ENCODE measurements at places on chromosomes 11 and 22. TPM values are rescaled to one million over a fixed set of nuclear protein-coding genes. Genes with fewer than 3 reads are reported as not detected.

GRCh38 chr11:24747275-24748251 lies 250.7 kb downstream of the LUZP2 start:
- no peak for DNase-seq
- no peaks in the 10 kb centered on the region for H3K36me3 ChIP-seq
- no peaks in the 10 kb centered on the region for H3K27me3 ChIP-seq
- H3K4me3 ChIP-seq: no peak overlapping the region
- H3K4me1 ChIP-seq: no peaks in the 10 kb centered on the region
- H3K27ac ChIP-seq: no peak overlapping the region

DNA sequence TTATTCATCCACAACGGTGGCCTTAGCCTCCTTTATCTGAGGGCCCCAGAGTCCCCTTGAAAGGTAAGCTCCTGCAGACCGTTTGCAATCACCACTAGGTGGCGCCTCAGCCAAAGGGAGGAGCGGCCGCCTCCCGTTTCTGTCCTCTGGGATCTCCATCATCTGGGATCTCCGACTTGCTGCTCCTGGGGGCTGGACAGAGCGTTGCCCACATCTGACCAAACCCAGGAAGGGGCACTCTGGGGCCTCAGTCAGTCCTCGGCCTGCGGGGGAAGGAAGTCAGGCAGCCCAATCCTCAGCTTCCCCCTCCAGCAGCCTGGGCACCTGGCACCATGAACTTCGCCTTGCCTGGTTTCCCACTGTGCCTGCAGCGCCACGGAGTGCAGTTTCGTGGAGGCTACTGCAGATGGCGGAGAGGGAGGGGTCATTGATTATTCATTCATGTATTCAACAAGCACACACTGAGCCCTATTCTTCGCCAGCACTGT lies 23.5 kb downstream of the TP53I11 start:
- peaks cover 5% of the 10 kb centered on the region for H3K36me3 ChIP-seq
- H3K4me1 ChIP-seq: no peaks in the 10 kb centered on the region
- no peak overlapping the region for H3K27ac ChIP-seq
- H3K27me3 ChIP-seq: no peaks in the 10 kb centered on the region
- no peak for DNase-seq

- DNase-seq: peak; percentile 31
- H3K4me3 ChIP-seq: peak overlapping the region; percentile 89
- H3K4me1 ChIP-seq: peaks cover 12% of the 10 kb centered on the region
- H3K36me3 ChIP-seq: no peaks in the 10 kb centered on the region
These were observed 236.7 kb downstream of the TTC28 start for GRCh38 chr22:28442711-28443525.

Gene KRTAP5-7
- polyA plus RNA-seq: not detected

Gene CASP1
- polyA plus RNA-seq: 63.9 TPM
